Heart right ventricle (tissue), 16 donors: ENCODE measurements at places on chromosomes 5 and 9. TPM values are rescaled to one million over a fixed set of nuclear protein-coding genes. Genes with fewer than 3 reads are reported as not detected.

DNA sequence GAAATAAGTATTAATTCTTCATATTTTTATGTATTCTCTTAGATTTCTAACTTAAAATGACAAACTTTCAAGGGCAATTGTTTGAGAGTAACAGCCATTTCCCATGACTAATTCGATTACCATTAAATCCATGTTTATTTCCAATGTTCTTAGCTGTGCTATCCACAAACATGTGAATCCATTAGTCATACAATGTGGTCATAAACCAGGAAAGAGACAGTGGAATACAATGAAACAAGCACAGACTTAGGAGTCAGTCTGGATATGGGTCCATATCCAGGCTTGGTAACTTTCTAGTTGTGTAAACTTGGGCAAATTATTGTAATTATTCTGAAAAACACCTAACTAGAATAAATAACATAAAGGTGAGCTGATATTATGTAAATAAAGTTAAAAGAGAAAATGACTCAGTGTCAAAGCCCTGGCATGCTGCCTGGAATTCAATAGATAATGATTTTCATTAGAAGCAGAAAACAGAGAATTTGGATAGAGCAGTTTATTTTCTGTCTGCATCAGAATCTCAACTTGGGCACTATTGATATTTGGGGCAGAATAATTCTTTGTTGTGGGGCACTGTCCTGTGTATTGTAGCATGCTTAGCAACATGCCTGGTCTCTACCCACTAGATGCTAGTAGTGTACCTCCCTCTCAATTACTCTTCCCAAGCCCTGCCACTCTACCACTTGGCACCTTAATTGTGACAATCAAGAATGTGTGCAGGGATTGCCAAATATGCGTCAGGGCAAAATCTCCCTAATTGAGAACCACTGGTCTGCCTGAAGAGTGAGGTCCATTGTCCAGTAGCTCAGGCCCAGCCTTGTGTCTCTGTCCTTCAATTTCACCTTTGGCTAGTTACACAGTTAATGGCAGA is 44.7 kb upstream of the SLC27A6 start:
- DNase-seq, result peak; percentile 61

DNA sequence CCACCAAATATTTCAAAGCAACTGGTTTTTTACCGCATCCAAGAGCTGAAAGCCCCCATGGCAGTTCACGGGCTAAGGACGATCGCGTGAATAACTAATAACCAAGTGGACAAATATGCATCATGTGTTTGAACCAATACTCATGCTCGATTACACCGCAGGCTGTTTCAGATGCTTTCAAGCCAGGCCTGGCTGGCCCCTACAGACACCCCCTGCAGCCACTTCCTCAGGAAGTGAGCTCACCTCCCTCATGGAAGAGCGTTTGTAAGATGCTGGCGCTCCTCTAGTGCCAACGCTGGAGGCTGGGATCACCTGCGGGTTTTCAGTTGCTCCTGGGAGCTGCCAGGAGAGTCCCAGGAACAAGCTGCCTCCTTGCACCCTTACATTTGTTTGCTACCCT is 53.9 kb upstream of the PTCH1 start:
- no peak for DNase-seq

- no peak for DNase-seq
These were observed 13.6 kb upstream of the PALM2AKAP2 start for GRCh38 chr9:109766351-109766750.

Gene SPATA6L
- 0.36 TPM for polyA plus RNA-seq

- no peak for DNase-seq
These were observed 10.4 kb upstream of the TRIM14 start for GRCh38 chr9:98129451-98129881.

DNA sequence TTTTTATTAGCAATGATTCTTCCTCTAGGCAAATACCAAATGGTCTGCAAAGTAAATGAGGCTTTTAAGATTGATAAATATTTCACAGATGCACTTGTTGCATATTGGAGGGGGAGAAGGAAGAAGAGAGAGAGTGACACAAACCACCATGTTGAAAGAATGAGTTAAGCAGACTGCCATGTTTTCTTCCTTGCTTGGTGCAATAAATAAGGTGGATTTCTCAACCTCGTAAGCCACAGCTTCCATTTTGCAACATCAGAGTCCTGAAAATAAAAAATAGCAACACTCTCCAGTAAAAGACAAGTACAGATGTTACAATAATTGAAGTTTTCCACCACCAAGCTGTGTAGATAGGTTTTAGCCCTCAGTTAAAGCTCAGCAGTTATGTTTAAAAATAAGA is 202.9 kb downstream of the SGCD start:
- no peak for DNase-seq

DNA sequence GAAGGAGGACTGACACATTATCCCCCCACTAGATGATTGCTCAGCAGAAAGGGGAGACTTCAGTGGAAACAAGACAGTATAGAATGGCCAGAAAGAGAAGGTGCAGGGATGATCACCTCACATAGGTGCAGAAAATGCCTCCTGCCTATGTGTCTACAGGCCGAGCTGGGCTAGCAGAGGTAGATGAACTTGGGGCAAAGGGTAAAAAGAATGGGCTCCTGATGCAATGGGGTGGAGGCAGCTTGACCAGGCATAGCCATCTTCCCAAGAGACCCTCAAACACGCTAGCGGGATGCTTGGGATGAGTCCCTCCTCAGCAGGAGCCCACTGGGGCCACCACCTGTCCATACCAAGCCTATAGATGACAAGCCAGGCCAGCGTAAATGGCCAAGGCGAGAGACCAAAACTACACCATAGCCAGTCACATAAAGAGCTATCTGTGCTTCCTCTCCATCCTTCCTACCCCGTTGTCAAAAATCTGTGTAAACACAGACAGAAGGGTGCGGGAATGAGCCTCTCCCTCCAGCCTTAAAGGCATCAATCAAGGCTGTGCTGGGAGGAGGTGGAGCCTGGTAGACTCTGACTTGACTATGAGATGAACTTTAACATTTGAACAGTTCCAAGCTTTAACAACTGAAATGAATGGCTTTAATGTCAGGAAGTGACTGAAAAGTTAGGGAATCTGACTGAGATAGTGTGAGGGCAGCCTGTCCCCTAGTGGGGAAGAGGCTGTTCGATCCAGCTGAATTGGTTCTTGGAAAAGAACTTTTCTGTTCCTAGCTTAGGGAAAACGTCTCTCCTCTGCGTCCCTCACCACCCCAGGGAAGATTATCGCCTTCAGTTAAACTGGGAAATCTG is 10.4 kb downstream of the C9orf152 start:
- no peak for DNase-seq

Gene MYOZ3
- 0.91 TPM for polyA plus RNA-seq

DNA sequence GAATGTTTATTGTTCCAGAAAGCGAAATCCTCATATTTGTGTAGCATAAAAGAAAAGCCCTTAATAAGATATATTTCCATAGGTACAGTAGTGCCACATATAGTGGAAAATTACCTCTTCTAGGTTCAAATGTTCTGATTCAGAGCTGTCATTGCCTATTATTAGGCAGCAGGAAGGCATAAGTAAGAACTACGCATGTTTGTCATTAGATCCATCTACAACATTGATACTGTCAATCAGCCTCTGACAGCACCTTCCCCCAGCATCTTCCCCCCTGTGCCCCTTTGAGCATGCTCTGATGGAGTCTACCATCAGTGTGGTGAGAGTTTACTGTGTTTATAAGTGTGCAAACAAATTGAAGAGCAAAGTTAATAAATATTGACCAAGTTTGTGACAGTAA is 816.1 kb downstream of the TLE4 start:
- no peak for DNase-seq

DNA sequence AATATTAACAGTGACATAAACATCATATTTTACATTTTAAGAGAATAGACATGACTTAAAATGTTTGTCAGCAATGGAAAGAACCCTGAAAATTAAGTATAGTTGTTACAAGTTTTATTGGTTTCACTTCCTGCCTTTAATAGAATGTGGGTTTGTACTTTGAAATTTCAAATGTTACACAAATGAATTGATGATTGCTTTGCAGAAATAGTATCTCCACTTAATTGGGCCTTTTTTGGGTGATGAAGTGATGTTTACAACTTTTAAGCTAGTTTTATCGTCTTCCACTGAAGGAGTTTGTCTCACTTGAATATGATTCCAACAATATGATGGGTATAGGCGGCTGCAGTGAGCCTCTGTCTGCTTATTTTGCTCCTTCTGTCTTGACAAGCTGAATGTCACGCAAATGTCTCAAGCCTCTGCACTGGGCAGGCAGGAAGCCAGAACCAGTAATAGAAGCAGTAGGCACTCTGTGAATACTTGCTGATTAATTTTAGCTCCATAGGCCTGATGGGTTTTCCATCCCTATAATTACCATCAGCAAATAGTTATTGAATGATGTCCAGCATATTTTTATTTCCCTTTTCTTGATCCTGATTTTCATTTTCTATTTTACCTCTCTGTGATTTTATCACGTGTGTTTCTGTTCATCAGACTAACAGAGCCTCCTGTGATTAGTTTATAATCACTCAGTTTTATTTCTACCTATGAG is 10.6 kb upstream of the NR3C1 start:
- DNase-seq, result peak; percentile 20

DNA sequence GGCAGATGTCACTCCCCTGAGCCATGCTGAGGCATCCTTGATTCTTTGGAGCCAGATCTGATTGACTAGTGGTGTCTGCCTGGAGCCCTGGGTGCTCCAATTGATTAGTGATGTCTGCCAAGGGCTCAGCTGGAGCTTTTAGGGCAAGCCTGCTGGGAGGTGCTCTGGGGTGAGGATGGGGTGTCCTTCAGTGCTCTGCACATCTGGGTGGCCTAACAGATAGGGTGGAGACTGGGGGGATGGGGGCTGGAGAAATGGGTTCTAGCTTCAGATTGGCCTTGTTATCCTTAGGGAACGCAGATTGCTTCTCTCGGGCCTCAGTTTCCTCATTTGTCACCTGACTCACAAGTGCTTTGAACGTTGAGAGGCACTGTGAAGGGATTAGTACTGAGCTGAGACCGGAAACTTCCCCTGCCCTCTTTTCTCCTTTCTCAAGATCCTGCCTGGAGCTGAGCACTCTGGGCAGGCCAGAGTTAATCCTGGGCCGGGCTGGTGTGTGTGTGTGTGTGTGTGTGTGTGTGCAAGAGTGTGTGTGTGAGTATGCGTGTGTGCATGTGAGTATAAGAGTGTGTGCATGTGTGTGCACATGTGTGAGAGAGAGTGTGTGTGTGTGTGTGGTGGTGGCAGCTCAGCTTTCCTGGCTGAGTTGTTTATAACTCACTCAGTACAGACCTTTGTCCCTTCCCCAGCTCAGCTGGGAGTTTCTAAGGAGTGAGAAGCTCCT is 5.6 kb upstream of the IER5L start:
- no peak for DNase-seq

- no peak for DNase-seq
These were observed 325.3 kb upstream of the GRAMD2B start for GRCh38 chr5:126097876-126098275.

Gene DNAJC21
- polyA plus RNA-seq, result 30.4 TPM

GRCh38 chr5:138438724-138439476 is at the start of gene REEP2:
TSS of gene REEP2 (plus strand) at chr5:138439057. CDS start at chr5:138439209, 152 bp downstream.
- DNase-seq, result no peak

GRCh38 chr9:3502560-3503398 is 23.0 kb downstream of the RFX3 start:
- no peak for DNase-seq

- DNase-seq, result no peak
These were observed 107.7 kb upstream of the DAPK1 start for GRCh38 chr9:87389936-87390335.

DNA sequence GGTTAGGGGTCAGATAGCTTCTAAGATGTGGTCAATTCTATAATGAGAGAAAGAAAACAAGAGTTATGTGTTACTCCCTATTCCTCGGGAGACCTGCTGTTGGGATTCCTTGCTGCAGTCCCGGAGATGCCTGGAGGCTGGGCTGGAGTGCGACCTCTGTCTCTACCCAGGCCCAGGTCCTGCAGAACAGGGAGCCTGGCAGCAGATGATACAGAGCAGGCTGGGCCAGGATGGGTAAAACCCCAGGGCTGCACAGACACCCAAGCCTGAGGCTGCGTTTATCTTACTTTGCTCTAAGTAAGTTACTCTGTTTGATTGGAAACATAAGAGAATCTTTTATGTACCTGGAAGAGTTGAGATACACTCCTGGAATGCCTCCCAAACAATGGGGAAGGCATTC is 26.9 kb upstream of the FAM120AOS start:
- DNase-seq, result no peak

- DNase-seq, result no peak
These were observed 125.8 kb upstream of the CNTLN start for GRCh38 chr9:17009071-17009470.

Gene SVEP1
- 0.83 TPM for polyA plus RNA-seq

DNA sequence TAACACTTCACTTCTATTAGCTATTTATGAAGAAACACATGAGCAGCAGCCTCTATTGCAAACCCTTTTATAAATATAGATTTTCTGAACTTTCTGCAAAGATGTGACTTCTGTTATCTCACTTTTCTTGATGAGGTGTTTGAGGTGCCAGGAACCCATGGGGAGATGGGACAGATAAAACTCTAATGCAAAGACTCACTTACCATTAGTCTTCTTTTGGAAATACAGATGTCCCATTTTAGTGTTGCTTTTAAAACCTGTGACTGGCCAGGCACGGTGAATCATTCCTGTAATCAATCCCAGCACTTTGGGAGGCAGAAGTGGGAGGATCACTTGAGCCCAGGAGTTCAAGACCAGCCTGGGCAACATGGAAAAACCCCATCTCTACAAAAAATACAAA is 171.3 kb upstream of the GAS1 start:
- DNase-seq, result no peak

DNA sequence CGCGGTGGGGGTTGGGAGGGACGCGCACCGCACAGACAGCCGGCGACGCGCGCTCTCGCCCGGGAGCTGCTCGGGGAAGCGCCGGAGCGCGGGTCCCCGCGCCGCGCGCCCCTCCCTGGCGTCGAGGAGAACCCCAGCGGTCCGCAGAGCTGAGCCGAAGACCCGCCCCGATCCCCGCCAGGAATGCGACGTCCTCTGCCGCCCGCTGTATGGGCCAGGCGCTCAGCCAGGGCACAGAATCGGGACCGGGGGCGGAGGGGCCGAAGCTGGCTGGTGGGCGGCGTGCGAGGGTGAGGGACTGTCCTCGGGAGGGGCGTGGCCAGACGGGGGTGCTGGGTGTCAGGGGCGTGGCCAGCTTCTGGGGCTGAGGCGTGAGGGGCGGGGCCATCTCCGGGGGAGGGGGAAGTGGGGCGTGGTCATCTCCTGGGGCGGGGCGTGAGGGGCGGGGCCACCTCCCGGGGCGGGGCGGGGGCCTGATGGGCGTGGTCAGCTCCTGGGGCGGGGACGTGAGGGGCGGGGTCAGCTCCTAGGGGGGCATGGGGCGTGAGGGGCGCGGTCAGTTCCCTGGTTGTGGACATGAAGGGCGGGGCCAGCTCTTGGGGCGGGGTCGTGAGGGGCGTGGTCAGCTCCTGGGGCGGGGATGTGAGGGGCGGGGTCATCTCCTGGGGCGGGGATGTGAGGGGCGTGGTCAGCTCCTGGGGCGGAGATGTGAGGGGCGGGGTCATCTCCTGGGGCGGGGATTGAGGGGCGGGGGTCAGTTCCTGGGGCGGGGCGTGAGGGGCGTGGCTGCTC is 965 bp downstream of the PTGDS start:
- DNase-seq, result peak; percentile 89

- DNase-seq, result no peak
These were observed 54.2 kb upstream of the IRX4 start for GRCh38 chr5:1936901-1937300.

Gene SV2C
- polyA plus RNA-seq, result not detected
